HFF-Myc (cell line): ENCODE measurements at places on chromosomes 16 and 17.

GRCh38 chr16:6969594-6969993 is 363.1 kb upstream of the RBFOX1 start:
- DNase-seq: no peak

- DNase-seq: no peak
These were observed 34.8 kb downstream of the TIMM22 start for GRCh38 chr17:1031711-1032110.

- no peak for DNase-seq
These were observed 17.4 kb upstream of the ZFPM1 start for GRCh38 chr16:88435437-88436355.

GRCh38 chr17:16434662-16435061 is 19.3 kb downstream of the TRPV2 start:
- no peak for DNase-seq

- DNase-seq: no peak
These were observed 70.3 kb downstream of the SEC14L1 start for GRCh38 chr17:77210946-77211541.

GRCh38 chr17:74368341-74369081 is 1.2 kb downstream of the GPR142 start:
- DNase-seq: peak; percentile 7

DNA sequence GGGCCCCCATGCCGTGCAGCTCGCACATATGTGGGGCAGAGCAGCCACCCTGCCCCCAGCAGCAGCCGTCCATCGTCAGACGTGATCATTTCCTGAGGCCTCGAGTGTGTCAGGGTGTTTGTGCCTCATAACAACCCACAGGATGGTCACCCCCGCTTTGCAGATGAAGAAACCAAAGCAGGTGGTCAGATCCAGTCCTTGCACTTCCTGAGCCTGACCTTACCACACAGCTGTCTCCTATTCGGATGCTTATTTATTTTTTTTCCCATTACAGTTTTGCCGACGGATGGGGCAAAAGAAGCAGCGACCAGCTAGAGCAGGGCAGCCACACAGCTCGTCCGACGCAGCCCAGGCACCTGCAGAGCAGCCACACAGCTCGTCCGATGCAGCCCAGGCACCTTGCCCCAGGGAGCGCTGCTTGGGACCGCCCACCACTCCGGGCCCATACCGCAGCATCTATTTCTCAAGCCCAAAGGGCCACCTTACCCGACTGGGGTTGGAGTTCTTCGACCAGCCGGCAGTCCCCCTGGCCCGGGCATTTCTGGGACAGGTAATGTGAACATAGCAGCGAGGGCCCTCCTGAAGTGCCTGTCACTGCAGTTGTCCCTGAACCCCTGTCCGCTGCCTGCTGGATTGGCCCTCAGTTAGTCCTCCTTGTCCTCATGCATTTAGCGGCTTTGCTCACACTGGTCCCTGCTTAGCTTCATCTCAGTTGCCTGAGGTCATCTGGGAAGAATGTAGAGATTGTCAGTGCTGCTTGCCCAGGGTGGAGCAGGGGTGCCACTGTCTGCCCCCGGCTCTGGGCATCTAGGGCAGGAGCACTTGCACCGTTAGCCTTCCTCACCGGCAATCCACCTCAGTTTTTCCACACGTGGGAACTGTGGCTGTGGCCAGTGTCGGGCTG is 1.4 kb downstream of the MPG start:
- no peak for DNase-seq
